ENCODE measurements at places on chromosomes 4 and X.

GRCh38 chr4:173509036-173510001, 20.7 kb downstream of the HAND2 start:
- no peak for DNase-seq

- no peak for DNase-seq
Observed at GRCh38 chr4:54226404-54227255, 2.5 kb upstream of the PDGFRA start.

DNA sequence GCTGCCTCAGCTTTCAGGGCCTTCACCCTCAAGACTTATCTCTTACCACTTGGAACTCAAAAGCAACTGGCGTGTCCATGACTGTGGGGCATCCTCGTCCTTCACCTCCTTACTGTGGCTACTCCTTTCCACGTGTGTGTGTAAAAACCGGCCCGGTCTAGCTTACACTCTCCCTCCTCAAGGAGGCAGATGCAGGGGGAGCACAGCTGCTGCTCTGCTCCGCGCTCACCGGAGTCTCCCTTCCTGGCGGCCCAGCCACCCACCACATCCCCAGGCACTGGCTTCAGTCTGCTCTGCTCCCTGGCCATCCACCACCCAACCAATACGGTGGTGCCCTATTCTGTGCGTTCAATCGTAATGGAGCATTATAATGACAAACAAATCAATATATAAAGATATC, 8.3 kb downstream of the RNF212 start:
- no peak for DNase-seq

DNA sequence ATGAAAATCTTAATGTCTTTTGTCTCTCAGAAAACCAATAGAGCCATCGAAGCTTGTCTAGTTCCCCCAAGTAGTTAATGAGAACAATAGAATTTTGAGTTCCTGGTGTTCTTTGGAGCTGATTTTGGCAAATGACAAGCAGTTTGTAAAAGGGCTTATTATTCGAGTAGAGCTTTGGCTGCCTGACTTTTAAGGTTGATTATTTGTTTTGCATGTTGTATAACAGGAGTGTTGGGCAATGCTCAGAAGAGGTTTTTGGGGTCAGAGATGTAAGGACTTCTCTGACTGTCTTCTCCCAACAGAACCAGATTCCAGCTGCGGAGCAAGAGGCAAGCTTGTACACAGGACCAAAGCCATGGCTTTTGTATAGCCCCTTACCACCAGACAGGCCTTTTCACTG, 30.0 kb downstream of the ZCCHC12 start:
- no peak for DNase-seq

DNA sequence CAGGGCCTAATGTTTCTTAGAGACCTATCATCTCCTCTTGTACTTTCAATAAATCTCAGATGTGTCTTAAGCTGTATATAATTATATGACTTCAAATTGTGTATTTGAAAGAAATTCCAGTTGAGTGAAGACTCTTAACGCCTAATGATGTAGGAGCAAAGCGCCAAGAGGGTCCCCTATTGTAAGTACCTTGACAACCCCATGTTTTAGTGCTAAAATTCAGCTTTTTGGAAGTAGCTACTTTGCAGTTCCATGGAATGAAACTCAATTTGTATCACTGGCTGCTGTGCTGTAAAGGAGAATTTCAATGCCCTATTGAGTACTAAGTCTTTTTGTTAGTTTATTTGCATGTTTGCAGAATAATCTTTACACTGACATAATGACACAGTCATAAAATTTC, 1826.6 kb upstream of the AGA start:
- DNase-seq, result no peak

- no peak for DNase-seq
Observed at GRCh38 chrX:80237072-80237471, 183.2 kb upstream of the TENT5D start.

GRCh38 chr4:77579406-77580076, 26.1 kb upstream of the CXCL13 start:
- DNase-seq, result no peak

GRCh38 chr4:38154681-38155588, 194.7 kb downstream of the PTTG2 start:
- DNase-seq, result no peak

GRCh38 chr4:137861682-137862081, 329.4 kb upstream of the PCDH18 start:
- DNase-seq, result no peak

DNA sequence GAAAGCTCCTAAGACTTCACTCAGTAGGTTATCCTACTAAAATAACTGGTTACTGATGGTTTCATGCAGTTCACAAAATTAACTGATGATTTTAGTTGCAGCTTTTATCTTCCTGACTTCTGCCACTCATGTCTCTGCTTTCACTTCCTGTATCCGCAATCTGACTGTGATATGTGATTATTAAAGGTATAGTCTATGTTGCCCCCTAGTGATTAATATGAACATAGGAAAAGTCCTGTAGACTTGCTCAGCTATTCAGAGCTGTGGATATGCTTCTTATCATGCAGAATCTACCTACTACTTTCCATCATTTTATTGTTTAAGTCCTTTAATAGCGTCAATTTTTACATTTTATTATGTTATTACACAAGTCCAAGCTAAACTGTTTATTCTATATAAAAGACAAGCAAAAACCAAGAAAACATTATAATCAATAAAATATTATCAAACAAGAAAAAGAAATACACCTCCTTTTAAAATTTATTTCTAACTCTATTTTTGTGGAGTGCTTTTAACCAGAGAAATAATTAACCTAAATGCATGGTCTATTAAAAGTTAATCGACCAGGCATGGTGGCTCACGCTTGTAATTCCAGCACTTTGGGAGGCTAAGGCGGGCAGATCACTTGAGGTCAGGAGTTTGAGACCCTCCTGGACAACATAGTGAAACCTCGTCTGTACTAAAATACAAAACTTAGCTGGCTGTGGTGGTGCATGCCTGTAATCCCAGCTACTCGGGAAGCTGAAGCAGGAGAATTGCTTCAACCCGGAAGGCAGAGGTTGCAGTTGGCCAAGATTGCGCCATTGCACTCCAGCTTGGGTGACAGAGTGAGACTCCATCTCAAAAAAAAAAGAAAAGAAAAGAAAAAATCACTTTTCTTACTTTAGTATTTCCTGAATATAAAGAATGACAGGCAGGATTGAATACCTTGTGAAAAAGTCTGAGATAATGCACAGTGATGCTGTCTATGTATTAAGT, 40.4 kb upstream of the TLR2 start:
- DNase-seq, result no peak

- peak; percentile 27 for DNase-seq
Observed at GRCh38 chr4:140012688-140013486, 141.1 kb downstream of the MAML3 start.

GRCh38 chr4:5100986-5101385, 49.7 kb downstream of the STK32B start:
- no peak for DNase-seq

DNA sequence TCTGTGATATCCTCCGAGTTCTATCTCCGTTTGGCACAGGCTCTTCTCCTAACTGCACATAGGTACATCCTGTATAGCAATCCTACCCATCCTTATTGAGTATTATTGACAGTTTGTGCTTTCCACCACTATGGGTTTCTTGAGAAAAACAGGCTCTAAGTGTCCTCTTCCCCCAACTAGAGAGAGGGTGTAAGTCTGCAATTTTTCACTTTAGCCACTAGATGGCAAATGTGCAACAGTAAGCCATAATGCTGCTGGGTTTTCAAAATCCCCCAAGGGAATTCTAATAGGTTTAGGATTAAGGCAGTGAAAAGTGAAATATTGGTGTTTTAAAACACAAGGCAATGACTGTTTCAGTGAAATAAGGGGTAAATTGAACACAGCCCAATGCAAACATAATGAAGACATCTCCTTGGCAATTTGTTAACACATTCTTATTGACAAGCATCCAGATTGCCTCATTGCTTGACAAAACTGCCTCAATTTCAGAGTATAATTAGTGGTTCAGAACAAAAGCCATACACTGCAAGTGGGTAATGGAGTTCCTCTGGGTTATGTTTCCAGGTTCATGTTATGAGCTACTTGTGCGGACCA, 239.0 kb upstream of the HTR2C start:
- no peak for DNase-seq

GRCh38 chr4:184812199-184812542, 13.6 kb downstream of the ACSL1 start:
- no peak for DNase-seq

GRCh38 chrX:71604141-71604540, 14.2 kb downstream of the CXCR3 start:
- DNase-seq, result no peak

GRCh38 chr4:8897251-8898167, 25.9 kb upstream of the HMX1 start:
- DNase-seq, result no peak

GRCh38 chr4:150072471-150072870, 5.8 kb upstream of the DCLK2 start:
- DNase-seq, result no peak

DNA sequence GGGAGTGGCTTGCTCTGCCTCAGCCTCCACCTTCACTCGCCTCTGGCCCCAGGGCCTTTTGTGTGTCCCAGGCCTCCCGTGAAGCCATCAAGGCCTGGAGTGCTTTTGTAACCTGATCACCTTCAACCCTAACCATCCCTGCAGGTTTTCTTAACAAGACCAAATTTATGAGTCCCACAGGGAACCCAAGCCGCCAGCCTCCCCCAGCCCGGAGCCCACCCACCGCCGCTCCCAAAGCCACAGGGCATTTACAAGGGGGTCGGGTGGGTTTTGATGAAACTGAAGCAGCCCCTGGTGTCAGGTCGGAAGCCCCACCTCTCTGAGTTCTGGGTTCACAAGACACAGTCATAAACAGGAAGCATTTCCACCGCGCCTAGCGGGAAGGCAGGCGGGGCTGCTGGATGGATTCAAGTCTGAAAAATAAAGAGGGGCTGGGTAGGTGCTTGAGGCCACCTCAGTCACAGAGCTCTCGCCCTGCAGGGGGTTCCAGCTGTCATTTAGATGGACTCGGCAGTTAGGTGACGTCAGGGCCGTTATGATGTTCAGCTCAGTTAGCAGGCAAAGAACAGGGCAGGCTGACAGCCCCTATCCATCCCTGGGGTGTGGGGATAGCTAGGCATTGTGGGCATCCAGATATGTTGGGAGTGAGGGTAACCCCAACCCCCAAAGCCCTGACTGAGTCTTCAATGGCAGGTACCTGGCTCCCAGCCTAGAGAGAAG, 128.5 kb downstream of the BCOR start:
- DNase-seq, result peak; percentile 2

- no peak for DNase-seq
Observed at GRCh38 chr4:65559270-65559669, 111.0 kb downstream of the EPHA5 start.

DNA sequence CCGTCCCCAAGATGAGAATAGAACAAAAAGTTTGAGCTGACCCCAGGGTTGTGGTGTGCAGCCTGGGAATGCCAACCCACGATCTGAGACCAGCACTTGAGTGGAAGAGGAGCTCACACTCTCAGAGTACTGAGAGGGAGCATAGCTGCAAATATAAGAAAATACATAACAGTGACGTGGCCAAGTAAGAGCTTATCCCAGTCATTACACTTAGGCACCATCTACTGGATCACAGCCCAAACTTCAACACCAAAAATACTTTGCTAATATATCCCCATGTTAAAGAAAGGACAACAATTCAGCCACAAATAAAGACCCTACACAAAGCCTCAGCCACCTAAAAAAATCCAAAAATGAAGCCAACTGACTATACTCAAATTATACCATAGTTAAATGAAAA, 33.3 kb upstream of the CXCL6 start:
- DNase-seq, result no peak

DNA sequence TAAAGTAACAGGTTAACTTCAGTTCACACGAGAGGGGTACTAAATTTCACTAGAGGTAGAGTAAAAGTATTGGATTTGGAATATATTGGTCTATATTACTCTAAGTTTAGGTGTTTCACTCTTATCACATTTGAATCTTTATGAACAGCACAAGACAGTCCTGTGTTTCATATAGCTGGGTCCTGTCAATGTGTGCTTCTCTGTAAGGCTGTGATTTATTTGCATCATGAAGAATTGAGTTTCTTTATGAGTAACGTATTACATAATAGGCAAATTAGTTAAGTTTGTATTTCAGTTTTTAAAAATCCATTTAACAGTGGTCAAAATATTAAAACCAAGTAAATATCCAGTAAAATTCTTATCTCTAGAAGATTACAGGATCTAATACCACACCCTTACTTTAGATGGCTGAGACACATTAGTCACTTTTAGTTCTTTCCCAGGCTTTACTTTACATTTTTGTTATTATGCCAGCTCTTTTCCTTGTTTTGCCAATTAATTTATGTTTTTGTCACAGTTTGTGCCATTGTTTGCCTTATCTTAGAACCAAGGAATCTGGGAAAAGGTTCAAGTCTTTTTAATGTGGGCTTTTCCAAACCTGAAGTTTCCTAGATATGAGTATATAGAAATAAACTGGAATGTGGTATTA, 32.1 kb downstream of the NUDT6 start:
- no peak for DNase-seq

DNA sequence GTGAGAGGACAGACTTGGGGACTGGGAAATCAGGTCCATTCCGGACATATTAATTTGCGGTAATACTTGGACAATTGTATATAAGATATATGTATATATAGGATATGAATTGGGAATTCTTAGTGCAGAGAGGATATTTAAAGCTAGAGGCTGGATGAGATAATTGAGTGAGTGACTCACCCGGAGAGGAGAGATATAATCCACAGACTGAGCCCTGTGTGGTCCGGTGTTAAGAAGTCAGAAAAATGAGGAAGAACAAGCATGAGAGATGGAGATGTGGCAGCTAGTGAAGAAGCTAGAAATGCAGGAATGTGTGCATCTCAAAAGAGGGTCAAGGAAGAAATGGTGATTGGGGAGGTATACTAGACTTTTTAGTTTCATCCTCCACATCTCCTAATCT, 336.2 kb downstream of the SLC7A11 start:
- no peak for DNase-seq

- DNase-seq, result no peak
Observed at GRCh38 chr4:1172971-1173757, 781 bp upstream of the SPON2 start.

DNA sequence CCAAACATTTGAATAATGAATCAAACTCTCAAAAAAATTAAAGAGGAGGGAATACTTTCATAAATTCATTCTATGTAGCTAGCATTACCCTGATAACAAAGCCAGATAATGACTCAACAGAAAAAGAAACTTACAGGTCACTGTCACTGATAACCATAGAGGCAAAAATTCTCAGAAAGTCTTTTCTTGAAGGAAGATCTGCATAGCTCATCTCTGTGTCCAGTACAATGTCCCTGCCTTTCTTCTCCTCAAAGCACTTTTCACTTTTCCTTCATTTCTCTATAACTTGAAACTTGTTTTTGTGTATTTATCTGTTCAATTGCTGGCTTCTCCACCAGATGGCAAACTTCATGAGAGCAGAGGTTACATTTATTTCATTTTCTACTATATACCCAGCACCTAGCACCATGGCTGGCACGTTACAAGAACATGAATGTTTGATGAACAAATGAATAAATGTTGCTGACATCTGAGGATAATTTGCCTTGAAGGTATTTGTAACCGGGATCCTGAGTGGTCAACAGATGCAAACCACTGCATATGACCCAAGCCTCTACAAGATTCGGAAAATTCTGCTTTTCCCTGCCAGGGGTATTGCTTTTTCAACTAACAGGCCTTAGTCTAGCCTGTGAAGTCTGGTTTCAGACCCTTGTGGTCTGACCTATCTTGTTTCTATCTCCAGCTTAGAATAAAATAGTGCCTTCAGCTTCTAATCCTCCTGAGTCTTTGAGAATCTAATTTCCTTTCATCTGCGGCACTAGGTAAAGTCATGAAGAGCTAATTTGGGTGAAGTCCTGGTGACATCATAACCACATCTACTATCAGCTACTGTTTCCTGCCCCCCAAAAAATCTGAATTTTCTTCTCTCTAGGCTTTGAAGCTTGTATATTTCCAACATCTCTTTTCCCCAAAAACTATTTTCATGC, 52.5 kb upstream of the ANTXR2 start:
- peak; percentile 83 for DNase-seq

GRCh38 chrX:14837155-14837554, 35.7 kb downstream of the FANCB start:
- DNase-seq, result no peak

All from T-helper 1 cell (primary cell).